ENCODE measurements at places on chromosomes 11 and 22.

- DNase-seq: no peak
Observed at GRCh38 chr11:47359586-47359985, 7.1 kb upstream of the MYBPC3 start.

DNA sequence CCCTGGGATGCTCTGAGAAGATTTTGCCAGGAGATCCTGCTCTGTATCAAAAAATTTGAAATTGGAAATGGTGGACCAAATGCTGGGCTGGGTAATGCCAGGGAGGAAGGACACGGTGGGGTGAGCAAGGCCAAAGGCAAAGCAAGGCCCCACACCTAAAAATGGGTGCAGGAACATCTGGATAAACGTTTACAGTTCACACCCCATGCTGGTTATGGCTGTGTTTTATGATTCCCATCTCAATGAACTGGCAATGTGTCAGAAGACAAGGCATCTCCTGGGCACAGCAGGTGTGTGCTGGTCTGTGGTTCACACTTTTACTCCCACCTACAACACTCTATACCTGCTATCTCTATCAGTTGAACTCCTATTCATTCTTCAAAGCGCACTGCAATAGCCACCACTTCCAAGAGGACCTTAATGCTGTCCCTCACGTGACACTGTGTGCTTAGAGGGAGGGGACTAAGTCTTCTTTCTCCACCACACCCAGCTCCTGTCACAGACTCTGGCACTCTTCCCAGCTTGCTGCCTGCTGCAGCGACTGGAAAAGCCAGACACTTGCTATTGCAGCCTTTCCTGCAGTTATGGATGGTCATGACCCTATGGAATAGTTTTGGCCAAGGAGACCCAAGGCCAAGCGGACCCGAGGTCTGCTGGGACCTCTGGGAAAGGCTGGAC is 277.5 kb downstream of the CTTN start:
- no peak for DNase-seq

- no peak for DNase-seq
Observed at GRCh38 chr11:76325185-76325584, 55.7 kb downstream of the THAP12 start.

DNA sequence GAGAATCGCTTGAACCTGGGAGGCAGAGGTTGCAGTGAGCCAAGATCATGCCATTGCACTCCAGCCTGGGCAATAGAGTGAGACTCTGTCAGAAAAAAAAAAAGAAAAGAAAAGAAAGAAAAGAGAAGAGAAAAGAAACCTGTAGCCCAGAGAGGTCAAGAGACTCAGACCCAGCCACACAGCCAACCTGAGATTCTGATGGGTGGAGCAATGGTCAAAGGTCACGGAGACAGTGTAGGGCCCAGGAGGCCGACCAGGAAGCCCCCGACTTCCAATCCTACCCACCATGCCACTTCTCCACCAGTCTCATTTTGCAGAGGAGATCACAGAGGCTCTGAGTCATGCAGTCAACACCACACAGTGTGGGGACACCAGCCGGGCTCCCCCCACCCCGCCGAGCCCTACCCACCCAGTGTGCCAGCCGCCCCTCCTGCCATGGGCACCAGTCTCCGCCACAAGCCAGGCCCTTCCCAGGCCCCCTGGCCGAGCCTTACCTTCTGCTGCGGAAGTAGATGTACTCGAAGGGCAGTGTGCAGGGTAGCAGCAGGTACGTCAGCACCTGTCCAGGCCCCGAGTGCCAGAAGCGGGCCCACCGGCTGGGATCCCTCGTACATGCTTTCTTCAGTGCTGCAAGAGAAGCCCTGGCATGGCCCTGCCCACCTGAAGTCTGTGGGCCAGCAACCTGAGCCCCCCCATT is 7.9 kb downstream of the PNPLA5 start:
- no peak for DNase-seq

Measured in nucleus accumbens (tissue), 56 donors.